Hypothalamus (tissue), 51 donors: ENCODE measurements at places on chromosomes 11 and 22.
A peak's percentile ranks its signal among the peaks of the same experiment; 100 is the strongest.

- no peak for DNase-seq
Observed at GRCh38 chr11:26909991-26910591, 83.8 kb upstream of the FIBIN start.

DNA sequence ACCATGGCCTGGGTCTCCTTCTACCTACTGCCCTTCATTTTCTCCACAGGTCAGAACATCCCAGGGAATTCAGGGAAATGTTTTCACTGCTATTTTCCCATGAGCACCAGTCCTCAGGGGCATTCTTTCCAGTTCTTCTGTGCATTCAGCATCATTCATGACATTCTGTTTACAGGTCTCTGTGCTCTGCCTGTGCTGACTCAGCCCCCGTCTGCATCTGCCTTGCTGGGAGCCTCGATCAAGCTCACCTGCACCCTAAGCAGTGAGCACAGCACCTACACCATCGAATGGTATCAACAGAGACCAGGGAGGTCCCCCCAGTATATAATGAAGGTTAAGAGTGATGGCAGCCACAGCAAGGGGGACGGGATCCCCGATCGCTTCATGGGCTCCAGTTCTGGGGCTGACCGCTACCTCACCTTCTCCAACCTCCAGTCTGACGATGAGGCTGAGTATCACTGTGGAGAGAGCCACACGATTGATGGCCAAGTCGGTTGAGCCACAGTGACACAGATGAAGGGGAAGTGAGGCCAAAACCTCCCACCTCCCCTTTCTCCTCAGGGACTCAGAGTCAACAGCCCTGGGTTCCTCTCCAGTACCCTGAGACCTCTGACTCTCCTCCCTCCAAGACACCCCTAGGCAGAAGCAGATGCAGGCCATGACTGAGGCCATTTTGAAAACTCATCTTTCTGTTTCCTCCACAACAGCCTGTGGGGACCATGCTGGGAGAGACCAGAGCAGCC is 15.9 kb upstream of the IGLL5 start:
- no peak for DNase-seq

DNA sequence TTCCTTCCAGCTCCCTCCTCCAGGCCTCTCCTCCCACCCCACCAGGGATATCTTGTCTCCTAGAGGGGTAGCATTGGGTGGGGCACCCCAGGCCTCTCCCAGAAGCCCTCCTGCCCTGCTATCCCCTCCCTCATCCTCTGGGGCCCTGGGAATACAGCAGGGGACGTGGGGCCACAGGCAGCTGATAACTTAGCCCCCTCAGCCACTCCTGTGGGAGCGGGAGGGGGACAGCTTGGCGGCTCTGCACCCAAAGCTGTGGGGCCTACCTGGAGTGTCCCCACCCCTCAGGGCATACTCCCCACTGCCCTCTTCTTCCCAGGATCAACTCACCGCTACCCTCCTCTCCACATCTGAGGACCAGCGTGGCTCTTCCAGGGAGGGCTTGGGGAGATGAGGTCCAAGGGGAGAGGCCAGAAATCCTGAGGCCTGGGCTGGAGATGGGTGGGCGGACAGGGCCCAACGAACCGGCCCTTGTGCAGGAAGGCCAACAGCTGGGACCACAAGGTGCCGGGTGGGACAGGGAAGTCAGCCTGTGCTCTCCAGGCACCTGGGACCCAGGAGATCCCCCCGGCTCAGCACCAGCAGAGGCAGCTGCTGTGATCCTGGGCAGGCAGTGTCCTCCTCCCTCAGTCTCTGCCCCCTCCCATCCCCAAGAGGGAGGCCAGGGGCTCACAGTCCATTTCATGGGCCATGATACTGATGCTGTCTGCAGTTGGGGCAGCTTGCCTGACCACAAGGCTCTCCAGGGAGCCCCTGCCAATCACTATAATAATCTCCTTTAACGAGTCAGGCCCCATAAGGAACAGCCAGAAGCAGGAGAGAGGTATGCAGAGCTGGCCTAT is 23.2 kb downstream of the NEAT1 start:
- no peak for DNase-seq

- peak; percentile 72 for DNase-seq
Observed at GRCh38 chr22:45435544-45436139, 22.1 kb downstream of the RIBC2 start.
